ENCODE measurements at places on chromosomes 16 and 17.

DNA sequence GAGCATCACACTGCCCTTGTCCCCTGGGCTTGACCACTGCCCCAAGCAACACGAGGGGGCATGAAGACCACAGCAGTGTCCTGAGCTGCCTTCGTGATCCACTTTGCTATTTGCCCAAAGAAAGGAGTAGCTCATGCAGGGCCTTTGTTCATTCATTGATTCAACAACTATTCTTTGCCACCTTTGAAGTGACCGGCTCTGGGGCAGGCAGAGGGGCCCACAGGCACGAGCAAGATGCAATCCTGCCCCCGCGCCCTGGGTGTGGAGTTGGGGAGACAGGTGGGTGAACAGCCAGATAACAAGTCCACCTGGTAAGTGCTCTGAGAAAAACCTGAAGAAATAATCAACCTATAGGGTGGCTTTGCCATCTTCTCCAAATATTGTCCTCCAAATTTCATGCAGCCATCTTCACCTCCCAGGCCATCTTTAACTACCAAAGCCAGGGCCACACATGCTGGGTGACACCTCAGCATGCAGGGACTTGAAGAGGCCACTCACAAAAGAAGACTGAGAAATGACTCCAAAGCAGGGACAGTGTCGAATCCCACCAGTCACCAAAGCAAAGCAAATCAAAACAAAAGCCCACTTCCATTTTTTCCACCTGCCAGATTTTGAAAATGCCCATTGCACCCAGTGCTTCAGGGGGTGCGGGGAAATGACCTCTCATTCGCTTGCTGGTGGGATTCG is 18.2 kb upstream of the RBFOX3 start:
- DNase-seq = no peak

- no peak for DNase-seq
Observed at GRCh38 chr17:83146347-83146746, 66.9 kb downstream of the METRNL start.

GRCh38 chr17:37191219-37191618 is 184.6 kb upstream of the C17orf78 start:
- no peak for DNase-seq

GRCh38 chr16:31874366-31875111 is 932 bp downstream of the ZNF267 start:
- DNase-seq = no peak

DNA sequence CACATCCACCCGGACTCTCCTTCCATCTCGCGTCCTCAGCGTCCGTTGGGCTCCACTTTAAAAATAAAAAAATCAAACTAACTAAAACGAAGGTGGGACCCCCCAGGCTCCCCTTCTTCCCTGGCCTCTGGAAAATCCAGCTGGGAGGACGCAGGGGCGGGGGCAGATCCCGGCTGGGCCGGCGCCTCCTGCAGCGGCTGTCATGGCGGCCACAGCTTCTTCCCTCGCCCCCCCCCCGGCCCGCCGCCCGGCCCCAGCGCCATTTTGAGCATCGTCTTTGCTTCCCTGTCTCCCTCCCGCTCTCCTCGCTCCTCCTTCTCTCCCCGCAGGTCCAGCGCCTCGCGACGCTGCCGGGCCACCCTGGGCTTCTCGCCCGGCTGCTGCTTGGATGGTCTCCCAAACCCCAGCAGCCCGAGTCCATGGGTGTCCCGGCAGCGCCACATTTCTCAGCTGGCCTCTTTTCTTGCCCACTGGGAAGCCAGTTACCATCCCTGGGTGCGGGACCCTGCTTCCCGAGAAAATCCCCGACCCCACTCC is 3.3 kb downstream of the HOXB2 start:
- peak; percentile 44 for DNase-seq

- DNase-seq = no peak
Observed at GRCh38 chr16:10992797-10993196, 48.4 kb downstream of the CLEC16A start.

- DNase-seq = no peak
Observed at GRCh38 chr16:61098505-61098904, 937.7 kb downstream of the CDH8 start.

GRCh38 chr17:18257982-18258355 is 569 bp downstream of the FLII start:
- no peak for DNase-seq

GRCh38 chr16:58515871-58516767 is 802 bp downstream of the SETD6 start:
- DNase-seq = no peak

DNA sequence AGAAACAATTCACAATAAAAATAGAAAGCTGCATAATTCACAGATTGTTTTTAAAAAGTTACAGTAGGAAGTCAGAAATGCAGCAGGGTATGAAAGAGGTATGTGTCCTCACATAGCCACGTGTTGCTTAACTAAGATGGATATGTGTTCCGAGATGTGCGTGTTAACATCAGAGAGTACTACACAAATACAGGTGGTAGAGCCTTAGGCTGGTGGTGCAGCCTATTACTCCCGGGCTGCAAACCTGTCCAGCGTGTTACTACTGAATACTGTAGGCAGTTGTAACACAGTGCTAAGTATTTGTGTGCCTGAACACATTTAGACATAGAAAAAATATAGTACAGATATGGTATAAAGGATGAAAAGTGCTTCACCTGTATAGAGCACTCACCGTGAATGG is 46.4 kb downstream of the USP10 start:
- DNase-seq = no peak

DNA sequence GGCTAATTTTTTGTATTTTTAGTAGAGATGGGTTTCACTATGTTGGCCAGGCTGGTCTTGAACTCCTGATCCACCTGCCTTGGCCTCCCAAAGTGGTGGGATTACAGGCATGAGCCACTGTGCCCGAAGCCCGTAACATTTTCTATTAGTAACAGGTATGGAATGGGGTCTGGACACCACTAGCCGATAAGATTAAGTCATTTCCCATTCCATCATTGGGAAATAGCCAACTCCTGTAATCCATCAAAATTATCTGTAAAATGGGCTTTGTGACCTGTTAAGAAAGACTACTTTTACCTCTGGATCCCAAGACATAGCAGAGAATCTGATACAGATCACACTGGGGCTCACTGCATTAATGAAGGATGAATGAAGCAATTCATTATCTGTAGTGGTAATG is 3.9 kb upstream of the LUC7L3 start:
- no peak for DNase-seq

DNA sequence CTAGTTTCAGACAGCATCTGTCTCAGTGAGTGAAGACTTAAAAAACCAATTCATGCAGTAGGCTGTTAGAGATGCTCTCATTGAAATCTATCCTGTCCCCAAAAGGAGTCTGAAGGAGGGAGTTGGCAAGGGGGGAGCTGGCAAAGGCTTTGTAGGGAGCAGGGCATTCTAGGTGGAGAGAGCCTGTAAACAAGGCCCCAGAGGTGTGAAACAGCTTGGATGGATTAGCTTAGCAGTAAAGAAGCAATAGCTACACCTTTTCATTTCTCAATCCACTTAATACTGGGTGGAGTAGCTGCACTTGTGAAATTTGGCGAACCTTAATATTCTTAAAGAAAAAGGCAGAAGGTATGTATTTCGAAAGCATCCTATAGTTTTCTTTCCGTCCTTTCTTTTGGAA is 61.8 kb downstream of the KSR1 start:
- DNase-seq = no peak

GRCh38 chr16:787978-788398 is at the start of gene RPUSD1:
TSS of gene RPUSD1 (minus strand) at chr16:788381. CDS start at chr16:787737, 644 bp downstream.
- DNase-seq = no peak

GRCh38 chr16:11254913-11255736 is 879 bp downstream of the SOCS1 start:
- DNase-seq = no peak

DNA sequence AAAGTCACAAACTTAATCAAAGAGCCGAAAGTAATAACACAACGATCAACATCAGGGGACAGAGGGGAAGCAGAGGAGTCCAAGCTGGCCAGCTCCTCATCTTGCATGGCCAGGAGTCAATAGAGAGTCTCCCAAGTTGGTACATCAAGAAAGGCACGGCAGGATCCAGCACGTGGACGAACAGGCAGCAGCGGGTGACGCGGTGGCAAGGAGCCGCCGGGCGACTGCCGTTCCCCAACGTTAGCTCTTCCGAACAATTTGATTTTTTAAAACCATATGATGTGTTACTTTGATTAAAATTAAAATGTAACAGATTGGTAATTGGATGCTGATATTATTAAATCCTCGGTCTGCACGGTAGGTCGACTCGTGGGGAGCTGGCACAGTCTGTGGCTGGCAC is 81.8 kb upstream of the DOC2B start:
- DNase-seq = no peak

- DNase-seq = peak; percentile 97
Observed at GRCh38 chr16:22206013-22206841, at the start of gene EEF2K. TSS of gene EEF2K (plus strand) at chr16:22206278. CDS start at chr16:22225730, 19,452 bp downstream.

DNA sequence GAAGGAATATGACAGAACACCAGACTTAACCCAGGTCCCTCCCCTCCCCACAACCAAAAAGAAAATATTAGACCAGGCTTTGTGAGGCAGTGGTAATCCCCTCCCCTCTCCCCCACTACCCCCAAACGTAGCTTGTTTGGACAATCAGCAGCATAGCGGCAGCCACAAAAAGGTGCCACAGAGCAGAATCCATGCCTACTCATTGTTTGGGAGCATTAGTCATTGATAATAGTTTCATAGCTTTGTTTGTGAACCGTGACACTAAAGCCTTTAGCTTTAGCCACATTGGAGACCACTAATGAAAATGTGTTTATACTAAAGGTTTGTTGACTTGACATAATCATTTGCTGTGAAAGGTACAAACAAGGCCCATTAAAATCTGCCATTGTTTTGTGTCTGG is 65.1 kb downstream of the NUP93 start:
- no peak for DNase-seq
